ENCODE measurements at places on chromosomes 4 and X.

- no peak for DNase-seq
Observed at GRCh38 chrX:41335198-41335957, 1.4 kb downstream of the DDX3X start.

GRCh38 chrX:29531336-29531735 lies 684.0 kb upstream of the MAGEB2 start:
- no peak for DNase-seq

DNA sequence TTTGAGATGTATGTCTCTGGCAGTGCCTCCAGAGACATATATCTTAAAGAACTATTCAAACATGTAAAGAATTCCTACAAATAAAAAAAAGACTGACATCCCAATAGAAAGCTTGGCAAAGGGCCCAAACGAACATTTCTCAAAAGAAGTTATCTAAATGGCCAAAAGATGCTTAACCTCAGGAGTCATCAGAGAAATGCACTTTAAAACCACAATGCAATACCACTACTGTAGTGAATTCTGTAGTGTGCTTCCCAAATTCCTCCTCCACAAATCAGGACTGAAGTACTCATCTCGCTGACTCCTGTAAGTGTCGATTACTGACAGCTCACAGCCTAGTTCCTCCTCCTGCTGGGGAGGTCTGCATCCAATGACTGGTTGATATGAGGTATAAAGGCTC lies 129.0 kb upstream of the MAMLD1 start:
- no peak for DNase-seq

GRCh38 chr4:11589676-11590075 lies 161.0 kb upstream of the HS3ST1 start:
- no peak for DNase-seq

GRCh38 chr4:80150387-80151180 lies 46.7 kb upstream of the PRDM8 start:
- DNase-seq: no peak

- DNase-seq: no peak
Observed at GRCh38 chrX:80174925-80175574, 160.5 kb downstream of the TBX22 start.

DNA sequence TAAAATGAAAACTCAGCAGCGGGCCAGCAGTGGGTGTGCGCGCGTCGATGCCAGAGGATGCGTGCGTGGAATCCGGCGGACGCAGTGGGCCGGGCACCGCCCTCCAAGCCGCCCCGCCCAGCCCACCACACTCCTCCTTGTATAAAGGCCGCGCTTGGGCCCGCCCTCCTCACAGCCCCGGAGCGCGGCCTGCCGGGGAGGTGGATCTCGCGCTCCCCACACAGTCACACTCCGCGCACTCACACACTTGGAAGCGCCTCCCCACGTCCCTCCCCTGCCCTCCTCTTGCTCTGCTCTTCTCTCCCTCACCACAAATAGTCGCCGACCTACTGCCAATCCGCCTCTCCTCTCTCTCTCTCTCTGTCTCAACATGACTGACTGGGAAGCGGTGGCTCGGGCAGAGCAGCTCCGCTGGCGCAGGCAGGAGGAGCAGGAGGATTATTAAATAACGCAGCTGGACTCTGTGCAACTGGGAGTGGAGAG lies at the start of gene CCSER1:
CCSER1 (plus strand) TSS at position 172 of the 483 bp plus-strand sequence.
- no peak for DNase-seq

- no peak for DNase-seq
Observed at GRCh38 chrX:38407126-38407525, 54.7 kb downstream of the OTC start.

- DNase-seq: no peak
Observed at GRCh38 chr4:20327808-20328207, 76.1 kb downstream of the SLIT2 start.

- DNase-seq: no peak
Observed at GRCh38 chr4:150021483-150021882, 56.8 kb upstream of the DCLK2 start.

DNA sequence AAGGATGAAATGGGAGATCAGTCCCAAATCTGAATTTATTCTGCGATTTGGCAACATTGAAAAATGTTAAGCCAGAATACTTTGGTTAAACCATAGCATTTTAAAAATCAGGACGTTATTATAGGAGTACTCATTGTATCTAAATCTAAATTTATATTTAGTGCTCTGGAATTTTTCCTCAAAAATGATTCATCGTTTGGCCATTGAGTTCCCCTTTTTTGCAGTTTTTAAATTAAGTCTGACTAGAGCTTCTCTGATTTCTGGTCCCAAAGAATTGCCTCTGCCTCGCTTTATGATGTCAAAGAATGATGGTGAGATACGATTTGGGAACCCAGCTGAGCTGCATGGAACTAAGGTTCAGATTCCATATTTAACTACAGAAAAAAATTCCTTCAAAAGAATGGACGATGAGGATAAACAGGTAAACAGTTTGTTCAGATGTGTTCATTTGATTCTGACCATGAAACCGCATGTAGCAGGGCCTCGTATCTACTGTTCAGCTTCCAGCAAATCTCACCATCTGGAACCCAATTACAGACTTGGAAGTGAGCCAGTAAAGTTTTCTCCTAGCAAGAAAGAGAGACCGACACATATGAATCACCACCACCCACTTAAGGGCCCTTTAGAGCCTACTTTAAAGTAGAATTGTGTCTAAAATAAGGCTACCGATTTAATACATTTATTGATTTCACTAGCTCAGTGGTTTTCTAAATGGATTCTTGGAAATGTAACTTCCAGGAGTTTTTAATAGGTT lies 75.6 kb downstream of the REPS2 start:
- DNase-seq: no peak

DNA sequence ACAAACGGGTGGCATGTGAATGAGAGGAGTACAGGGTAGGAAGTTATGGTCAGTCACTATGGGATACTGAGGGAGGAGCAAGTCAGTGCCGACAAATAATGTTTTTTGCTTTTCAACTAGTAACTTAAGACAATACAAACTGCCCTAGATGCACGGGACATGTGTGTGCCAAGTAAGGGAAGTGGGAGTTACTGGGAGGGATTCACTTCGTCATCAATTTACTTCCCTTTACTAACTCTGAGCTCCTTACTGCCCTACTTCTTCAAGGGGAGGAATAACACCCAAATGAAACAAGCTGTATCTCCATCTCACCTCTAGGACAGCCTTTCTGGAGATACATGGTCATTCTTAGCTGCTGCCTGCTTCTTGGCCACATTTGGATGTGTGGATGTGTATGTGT lies 97.7 kb downstream of the DGKK start:
- no peak for DNase-seq

DNA sequence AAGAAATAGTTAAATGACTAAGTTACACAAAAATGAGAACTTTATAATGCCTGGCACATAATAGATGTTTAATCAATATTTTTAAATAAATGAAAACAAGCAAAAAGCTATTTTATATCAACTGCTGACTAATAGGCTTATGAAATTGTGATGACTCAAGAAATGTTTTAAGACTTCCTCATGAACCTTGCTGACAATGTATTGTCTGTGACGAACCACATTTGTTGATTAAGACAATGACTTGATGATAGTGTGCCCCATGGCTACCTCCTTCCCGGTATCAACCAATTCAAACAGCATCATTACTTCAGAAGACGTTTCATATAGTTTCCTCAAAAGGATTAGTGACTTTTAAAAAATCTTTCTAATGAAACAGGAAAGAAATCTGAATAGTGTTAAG lies 7.9 kb downstream of the CXCL6 start:
- DNase-seq: no peak

Measured in stimulated activated CD8-positive, alpha-beta memory T cell treated with anti-CD3 and anti-CD28 coated beads, Interleukin-12 subunit alpha, Interleukin-12 subunit beta, amount 100 ng/mL, for 4 hours (primary cell).